Neural progenitor cell (in vitro differentiated cells): ENCODE measurements at places on chromosomes 11 and 22.

- peak; percentile 55 for DNase-seq
Measured at GRCh38 chr11:30143098-30143705, 87.6 kb upstream of the FSHB start.

DNA sequence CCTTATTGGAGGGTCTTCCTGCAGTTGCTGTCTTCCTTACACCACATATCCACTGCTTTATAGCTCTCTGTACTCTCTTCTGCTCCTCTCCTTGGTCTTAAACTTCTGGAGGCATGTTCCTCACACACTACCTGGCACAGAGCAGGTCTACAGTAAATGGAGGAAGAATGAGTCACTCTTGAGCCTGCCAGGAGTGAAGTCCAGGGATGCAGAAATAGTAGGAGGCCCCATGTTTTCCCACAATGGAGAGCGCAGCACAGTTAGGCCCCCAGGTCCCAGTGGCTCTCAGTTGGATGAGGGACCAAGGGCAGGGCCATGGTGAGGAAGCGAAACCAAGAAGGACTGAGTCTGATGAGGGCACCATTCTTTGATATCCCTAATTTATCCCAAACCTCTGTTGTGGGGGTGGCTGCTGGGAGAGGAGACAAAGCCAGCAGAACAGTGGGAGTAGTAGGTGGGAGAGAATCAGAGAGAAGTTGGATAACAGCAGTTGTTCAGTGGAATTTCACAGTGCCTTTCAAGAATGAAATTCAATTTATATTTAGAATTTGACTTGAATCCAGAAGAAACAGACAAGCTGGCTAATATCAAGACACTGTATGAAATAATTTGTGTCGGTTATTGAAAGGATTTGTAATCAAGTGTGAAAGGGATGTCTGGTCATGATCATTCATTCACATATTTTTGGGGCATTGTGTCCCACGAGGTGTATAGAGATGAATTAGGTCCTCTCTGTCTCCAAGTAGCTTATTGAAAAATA, 187.8 kb downstream of the HIPK3 start:
- no peak for DNase-seq

- DNase-seq, result no peak
Measured at GRCh38 chr11:85855341-85855656, at the start of gene CCDC83. CCDC83 (plus strand) TSS chr11:85855383; CDS start chr11:85865124, 9,741 bp downstream.

GRCh38 chr11:36008584-36008983, 64.7 kb downstream of the LDLRAD3 start:
- DNase-seq, result no peak

DNA sequence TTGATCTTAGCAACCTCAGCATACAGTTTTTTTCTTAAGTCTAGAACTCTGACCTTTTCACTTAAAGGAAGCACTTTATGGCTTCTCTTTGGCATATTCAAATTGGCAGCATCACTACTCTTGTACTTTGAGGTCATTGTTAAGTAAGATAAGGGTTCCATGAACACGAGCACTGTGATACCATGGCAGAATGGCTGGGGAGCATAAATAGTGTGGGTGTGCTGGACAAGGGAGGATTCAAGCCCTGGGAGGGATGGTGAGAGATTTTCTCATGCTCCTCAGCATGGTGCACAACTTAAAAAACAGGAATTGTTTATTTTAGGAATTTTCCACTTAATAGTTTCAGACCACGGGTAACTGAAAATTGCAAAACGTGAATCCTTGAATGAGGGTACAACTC, 111.4 kb downstream of the ATXN10 start:
- no peak for DNase-seq

DNA sequence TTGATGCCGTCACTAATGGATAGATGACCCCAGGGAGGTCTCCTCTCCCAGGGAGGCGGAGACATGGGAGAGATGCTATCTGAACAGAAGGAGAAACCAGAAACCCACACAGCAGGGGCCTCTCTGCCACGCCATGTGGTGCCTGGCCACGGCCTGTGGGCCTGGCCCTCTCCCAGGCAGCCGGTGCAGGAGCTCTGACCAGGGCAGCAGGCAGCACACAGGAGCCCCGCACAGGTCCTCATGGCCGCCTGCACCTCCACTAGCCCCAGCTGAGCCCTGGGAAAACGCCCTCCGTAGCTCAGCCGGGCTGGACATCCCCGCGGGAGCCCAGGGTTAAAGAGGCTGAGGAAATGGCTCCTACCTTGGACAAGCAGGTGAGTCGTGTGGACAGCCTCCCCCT, 19.8 kb downstream of the IGSF9B start:
- DNase-seq, result no peak

GRCh38 chr22:17918840-17919239, 105.5 kb downstream of the MICAL3 start:
- DNase-seq, result no peak

DNA sequence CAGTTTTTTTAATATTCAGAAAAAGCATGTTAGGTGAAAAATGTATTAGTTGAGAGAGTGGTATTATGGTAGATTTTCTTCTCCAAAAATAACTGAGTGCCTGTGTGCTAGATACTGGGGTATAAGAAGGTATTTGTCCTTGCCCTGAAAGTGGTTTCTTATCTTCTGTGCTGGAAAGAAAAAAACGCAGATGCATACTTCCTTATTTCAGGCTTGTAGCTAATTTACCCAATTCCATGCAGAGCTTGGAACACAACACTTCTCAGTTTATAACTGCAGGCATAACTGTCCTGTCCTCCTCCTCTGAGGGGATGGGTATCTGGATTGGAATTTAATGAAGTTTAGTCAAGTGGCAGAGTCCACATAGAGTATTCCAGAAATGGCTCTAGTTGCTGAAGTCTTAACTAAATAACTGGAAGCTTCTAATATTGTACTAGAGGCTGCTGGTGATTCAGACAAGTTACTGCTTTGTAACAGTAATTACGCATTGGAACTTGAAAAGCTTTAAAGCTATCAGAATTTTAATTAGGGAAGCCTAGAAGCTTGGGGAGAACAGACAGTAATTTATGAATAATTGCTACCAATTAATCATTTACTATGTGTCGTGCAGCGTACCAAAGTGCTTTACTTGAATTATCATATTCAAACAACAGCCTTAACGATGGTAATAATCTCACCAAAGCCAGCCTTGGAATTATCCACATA, 12.7 kb upstream of the C11orf91 start:
- no peak for DNase-seq

DNA sequence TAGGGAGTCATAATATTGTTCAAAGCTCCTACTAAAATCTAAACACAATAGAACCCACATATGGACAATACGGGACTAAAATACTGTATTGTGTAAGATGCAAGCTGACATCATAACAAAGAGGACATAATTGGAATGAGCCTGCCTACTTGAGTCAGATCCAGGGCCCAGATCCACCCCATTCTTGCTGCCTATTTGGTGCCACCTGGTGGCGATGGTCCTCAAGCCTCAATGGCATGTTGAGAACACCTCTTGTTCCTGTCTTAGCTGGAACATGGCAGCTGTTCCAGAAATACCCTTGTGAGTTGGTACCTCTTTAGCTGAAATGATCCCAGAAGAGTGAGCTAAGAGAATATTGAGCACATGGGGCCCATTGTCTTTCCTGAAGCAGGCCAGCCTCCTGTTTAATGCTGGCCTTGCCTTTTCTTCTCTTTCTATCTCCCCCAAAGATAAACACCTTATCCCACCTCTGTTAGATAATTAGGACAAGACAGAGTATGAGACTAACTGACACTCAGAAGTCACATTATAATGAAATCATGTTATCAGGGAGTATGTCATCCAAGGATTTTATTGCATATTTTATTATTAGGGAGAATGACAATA, 680.9 kb upstream of the ANO5 start:
- peak; percentile 87 for DNase-seq

GRCh38 chr22:19289475-19290161, 1.9 kb downstream of the CLTCL1 start:
- no peak for DNase-seq

DNA sequence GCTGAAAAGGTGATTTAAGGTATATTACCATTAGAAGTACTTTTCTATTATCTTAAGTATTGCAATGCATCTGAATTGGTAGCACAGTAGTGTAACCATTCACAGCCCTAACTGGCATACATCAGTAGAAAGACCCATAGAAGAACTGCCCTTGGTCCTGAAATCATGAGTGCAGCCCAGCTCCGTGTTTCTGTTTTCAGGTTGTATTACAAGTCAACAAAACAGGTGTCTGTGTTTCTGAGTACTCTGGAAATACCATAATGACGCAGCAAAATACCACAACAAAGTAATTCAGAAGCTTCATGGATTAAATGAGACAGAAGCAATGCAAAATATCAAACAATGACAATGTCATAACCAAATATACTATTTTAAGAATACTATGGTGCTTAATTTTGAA, 226.3 kb downstream of the OPCML start:
- peak; percentile 55 for DNase-seq

DNA sequence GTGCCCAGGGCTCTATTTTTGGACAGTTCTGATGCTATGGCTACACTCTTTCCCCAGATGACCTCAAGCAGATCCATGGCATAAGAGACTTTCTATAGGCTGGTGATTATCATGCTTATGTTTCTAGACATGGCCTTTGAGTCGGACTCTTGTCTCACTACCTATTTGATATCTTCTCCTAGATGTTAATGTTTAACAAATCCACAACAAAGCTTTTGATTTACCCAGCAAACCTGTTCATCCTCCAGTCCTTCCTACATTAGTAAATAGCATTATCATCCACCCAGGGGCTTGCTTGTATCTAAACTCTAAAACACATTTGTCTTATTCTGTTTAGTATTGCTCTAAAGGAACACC, 188.7 kb downstream of the CSNK2A3 start:
- DNase-seq, result no peak

GRCh38 chr11:129722529-129722928, 93.1 kb upstream of the TMEM45B start:
- DNase-seq, result no peak

DNA sequence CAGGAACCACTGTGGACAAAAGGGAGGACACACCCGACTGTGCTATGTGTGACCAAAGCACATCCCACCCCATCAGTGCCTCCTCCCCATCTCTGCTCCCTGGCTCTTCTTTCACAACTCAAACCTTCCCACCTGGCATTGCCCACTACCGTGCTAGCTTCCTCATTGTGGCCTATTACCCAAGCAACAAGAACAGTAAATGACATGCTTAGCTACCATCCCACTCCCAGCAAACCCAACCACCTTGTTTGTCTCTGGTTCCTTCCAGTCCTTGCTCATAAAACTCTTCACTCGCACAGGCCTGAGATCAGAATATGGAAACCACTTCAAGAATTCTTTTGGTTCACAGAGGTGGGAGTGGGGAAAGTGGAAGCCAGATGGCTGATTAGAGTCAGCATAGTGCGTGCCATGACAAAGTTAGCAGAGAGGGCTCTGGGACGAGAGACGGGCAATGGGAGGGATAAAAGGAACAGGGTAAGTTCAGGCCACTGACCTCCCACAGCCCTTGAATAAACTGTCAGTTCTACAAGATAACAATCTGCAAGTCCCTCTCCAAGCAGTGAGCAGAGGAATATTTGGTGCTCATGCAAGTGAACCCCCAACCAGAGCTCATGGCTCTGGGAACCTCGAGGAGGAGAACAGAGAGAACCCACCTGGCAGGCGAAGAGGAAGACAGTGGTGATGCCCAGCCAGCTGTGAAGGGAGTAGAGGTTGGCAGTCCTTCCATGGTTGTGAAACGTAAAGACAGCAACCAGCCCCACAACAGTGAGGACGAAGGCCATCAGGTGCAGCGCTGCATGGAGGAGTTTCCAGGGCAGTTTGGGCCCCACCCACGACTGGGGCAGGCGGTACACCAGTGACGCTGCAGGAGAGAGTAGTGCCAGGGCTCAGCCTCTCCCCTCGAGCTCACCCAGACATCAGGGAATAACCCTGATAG, 8.3 kb downstream of the CYB561A3 start:
- DNase-seq, result no peak
